ENCODE measurements at places on chromosomes 11 and 22.

- DNase-seq: no peak
Observed at GRCh38 chr22:32327066-32327465, 30.6 kb upstream of the RFPL3 start.

GRCh38 chr11:93329936-93330445, 551 bp upstream of the DEUP1 start:
- no peak for DNase-seq

DNA sequence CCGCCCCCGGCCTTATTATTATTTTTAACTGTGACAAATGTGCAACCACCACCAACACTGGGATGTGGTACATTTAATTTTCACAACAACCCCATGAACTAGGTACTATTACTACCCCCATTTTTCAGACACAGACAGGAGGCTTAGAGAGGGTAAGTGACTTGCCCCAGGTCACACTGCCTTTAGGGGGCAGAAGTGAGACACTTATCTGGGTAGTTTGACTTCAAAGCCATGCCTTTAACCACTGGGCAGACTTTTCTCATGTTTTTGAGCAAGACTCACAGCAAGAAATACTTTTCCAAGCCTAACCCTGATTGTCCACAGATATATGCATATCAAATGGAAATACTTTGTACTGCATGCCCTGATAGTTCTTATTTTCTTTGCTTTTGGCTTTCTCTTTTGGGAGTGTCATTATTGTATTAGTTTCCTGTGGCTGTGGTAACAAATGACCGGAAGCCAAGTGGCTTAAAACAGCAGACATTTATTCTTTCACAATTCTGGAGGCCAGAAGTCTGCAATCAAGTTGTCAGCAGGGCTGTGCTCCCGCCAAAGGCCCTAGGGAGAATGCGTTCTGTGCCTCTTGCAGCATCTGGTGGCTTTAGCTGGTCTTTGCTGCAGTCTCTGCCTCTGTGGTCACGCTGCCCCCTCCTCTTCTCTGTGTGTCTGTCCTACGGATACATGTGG, 110.8 kb downstream of the GRIK4 start:
- no peak for DNase-seq

- DNase-seq: no peak
Observed at GRCh38 chr11:7638710-7639642, 34.3 kb downstream of the CYB5R2 start.

DNA sequence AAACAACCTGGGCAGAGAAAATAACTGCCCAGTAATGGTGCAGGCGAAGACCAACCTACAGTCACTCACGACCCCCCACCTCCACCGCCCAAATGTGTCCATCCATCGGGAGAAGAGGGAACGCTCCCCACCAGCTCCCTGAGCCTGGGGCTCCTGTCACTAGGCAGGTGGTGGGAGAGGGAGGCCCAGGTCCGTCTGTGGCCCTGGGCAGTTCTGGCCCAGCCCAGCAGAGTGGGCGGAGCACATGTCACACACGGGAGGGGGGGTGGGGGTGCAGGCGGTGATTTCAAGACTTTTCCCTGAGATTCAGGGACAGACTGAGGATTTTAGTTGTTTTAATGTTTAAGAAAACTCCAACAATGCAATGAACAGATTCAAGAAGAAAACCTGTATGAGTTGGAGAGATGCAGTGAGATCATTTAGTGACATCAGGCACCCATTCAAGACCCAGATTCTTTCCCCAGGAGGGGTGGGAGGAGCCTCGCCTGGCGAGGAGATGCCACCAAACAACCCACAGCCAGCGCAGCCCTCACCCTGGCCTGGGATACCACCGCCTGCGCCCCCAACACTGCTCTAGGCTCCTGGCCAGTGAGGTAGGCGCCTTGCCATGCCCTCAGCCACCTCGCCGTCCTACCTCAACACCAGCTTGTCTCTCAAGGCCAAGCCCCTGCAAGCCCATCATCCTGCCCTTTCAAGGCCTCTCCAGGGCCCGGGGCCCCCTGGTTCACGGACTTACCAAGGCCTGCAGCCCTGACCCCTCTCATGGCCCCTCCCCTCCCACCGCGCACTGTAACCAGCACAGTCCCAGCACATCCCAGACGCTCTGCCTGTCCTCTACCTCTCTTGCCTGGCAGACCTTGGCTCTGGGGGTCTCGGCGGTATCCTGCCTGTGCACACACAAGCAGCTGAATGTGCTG, 36.8 kb downstream of the TBX1 start:
- no peak for DNase-seq

DNA sequence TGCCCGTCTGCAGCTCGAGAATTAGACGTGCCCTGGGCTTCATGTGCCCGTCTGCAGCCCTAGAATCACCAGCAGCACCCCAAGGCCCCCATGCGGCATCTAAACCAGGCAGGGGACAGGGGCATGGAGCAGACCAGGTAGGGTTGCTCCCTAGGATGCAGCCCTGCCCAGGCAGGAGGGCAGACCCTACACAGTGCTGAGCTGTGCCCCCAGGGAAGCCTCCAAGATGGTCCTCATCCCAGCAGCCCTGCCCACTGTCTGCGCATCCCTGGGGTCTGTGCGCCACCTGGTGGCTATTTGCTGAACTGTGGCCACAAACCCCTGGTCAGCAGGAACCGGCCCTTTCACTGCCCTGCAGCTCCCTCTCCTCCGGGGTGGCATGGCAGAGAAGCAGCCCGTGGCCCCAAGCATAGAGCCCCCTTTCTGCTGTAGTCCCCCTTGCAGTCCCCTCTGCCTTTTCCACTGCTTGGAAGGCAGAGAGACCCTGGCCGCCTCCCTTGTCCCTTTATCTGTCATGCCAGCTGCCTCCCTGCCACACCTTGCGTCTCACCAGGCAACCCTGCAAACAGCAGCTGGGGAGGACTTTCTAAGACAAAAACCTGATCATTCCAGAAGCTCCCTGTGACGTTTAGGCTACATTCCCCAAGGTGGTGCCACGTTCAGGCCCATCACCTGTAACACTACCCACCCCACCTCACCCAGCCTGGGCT, 86.6 kb downstream of the KCNQ1 start:
- DNase-seq: peak; percentile 46

DNA sequence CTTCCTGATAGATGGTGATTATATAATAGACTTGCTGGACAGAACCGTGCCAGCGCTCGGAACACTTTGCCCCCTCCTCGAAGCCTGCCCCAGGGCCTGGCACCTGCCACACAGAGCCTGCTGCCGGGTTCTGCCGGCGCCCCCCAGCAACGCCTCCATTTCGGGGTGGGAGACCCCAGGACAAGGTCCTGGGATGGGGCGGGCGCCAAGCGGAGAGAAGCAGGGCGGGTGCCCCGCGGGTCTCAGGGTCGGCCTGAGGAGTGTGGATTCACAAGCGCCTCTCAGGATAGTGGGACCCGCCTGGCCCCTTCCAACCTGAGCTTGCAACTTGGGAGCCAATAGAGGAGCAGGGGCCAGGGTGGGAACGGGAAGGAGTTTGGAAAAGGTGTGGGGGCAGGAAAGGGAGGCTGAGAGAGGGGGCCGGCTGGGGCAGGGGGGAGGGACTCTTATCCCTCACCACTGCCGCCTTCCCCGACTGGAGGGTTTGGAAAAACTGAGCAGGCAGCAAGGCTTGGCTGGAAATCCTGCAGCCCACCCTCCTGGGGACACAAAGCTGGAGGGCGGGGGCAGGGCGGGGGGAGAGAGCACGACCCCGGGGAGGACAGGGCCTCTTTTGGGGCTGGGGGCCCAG, 3.3 kb upstream of the BCL9L start:
- peak; percentile 81 for DNase-seq

- no peak for DNase-seq
Observed at GRCh38 chr11:33630936-33631748, 69.5 kb downstream of the C11orf91 start.

- no peak for DNase-seq
Observed at GRCh38 chr22:19723983-19724827, 866 bp downstream of the GP1BB start.

DNA sequence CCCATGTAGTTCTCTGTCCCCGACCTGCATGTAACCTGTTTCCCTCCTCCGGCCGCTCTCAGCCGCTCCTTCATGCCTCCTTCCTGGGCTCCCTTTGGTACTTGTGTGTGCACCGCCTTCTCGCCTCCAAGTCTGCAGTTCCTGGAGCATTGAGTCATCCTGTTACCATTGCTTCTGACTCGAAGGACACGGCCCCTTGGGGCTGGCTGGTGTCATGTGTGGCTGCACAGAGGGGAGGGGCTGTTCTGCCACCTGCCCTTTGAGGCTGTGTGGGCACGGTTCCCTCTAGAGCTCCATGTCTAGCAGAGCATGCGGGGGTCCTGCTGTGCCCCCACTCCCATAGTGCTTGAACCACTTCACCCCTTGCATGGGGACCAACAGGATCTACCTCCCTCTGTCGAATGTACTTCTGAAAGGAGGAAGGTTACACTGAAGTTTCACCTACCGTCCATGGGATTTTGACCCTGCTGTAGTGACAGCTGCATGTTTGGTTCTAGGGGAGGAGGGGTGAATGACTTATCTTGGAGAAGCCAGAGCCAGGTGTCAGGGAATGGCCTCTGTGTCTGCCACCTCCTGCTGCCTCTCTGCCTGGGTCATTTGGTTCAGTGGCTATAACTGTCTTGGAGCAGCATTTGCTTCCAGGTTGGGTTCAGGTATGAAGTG, 39.6 kb downstream of the BCR start:
- no peak for DNase-seq

GRCh38 chr11:5808500-5809121, at the start of gene OR52N2:
OR52N2 (plus strand) TSS chr11:5808924; CDS start chr11:5820336, 11,412 bp downstream.
- peak; percentile 29 for DNase-seq
